ENCODE measurements at places on chromosomes 6 and 20.

DNA sequence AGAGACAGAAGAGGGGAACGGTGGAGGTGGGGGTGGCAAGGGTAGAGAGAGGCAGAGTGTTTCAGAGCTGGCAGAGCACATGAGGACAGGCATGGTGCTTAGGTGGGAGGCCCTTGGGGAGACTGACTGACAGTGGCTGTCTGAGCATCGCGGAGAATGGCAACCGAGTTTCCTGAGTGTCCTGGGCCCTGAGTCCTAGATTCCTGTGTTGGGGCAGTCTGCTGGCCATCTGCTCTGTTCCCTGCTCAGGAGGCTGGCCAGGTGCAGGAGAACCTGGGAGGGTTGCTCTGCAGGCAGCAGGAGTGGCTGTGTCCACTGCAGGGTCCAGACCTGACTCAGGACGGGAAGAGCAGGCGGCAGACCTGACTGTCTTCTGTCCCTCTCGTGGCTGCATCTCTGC, 248.9 kb downstream of the LRFN2 start:
- no peak for DNase-seq

DNA sequence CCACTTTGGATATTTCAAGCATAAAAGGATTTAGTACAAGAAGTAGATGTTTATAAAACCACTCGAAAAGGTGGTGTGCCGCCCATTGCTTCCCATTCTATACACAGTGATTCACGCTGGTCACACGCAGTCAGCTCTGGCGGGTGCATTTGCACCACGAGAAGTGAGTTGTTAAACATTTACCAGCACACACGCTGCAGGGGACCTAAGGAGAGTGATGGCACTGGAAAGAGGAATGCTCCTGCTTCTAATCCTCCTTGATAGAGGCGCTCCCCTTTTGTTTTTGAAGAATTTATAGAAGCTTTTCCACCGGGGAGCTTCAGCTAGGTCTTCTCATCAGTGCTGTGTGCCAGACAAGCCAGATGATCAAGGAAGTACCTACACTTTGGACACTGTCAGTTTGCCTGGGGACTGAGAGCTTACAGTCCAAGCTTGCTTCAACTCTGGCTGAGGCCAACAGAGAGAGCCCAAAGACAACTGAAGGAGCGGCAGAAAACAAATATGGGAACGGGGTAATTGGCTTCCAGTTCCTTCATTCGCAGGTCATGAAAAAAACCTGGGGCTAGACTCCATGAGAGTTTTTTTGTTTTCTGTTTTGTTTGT, 31.2 kb downstream of the MUC22 start:
- no peak for DNase-seq

GRCh38 chr6:38261626-38262025, 378.1 kb downstream of the BTBD9 start:
- DNase-seq, result no peak

DNA sequence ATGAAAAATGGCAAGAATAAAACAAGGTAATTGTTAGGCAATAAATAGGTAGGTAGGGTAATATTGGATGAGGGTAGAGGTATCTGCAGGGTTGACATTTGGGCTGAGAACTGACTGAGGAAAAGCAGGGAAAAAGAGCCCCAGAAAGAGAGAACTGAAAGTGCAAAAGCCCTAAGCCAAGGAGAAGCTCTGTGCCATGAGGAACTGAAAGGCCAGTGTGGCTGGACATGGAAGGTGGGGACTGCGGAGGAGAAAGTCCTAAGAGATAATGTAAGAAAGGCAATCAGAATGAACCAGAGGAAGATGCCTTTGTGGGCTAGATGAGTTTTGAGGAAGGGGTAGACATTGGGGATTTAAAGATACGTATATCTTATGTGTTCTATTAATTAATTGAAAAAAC, 9.9 kb upstream of the HIVEP2 start:
- no peak for DNase-seq

DNA sequence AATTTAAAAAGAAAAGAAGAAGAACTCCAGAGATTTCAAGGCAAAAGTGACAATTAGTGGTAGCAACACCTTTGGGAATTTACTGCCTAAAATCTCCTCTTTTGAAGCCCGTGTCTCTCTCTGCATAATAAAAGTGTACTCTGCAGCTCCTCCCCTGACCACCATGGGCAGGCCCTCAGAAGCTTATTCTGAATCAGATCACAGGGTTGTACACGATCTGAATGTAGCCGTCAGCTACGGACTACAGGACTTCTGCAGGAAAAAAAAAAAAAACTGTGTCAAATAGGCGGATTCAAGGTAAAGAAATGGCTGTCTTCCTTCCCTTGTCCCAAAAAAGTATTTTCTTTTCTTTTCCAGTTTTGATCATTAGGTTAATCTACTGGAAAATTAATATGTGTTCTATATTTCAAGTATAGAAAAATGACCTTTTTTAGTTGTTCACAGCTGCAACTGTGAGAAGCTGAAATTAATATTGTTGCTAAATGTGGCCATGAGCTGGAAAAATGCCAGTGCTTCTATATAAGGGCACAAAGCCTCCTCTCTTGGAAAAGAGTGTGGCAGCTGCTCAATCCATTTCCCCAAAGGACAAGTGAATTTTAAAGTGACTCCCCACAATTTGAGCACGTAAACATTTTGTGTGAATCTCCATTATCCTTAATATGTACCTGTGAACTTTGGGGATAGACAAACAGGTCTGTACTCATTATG, 397.4 kb downstream of the C6orf118 start:
- no peak for DNase-seq

DNA sequence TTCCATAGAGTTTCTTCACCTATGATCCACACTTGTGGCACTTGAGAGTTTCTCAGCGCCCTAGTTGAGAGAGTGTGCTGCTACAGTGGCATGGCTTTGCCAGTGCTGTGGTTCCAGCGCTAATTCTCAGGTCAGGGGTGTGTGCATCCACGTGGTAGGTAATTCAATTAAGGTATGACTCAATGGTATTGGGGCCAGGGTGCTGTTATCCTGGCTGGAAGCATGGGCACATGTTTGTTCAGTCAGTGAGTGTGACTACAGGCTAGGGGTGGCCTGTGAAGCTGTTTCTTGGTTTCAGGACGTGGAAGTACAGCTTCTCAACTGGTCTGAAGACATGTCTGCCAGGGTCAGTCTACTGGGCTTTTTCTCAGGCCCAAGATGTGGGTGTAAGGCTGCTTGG, 3.0 kb upstream of the SEMG2 start:
- DNase-seq, result no peak

- DNase-seq, result no peak
Observed at GRCh38 chr6:82348130-82348529, 15.5 kb upstream of the TPBG start.

GRCh38 chr6:20655317-20655716, 121.1 kb downstream of the CDKAL1 start:
- DNase-seq, result no peak
